ENCODE measurements at places on chromosomes 16 and 17.

DNA sequence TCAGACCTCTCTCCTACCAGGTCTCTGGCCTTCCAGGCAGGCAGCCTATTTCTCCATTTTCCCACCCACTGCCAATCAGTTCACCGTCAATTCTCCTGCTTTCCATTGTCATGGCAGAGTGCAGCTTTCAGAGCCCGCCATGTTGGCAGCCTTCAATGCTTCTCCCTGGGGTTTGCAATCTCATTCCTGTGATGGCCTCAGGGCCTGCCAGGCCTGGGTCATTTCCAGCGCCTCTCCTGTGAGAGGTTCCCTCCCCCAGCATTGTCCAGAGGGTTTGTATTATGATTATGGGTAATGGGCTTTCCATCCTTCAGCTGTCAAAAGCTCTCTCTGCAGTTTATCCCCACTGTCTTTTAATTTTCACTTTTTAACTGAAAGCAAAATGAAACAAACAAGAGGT, 716.6 kb upstream of the CDH8 start:
- DNase-seq, result no peak

- peak; percentile 29 for DNase-seq
Measured at GRCh38 chr17:68462381-68463210, 5.3 kb upstream of the WIPI1 start.

- no peak for DNase-seq
Measured at GRCh38 chr17:52030052-52030451, 128.5 kb downstream of the CA10 start.

- no peak for DNase-seq
Measured at GRCh38 chr17:19372011-19372370, 6.3 kb upstream of the MAPK7 start.

GRCh38 chr17:46818316-46818928, at the start of gene WNT3:
TSS of gene WNT3 (minus strand) at chr17:46818692. CDS start at chr17:46818597, 95 bp downstream.
- peak; percentile 26 for DNase-seq

DNA sequence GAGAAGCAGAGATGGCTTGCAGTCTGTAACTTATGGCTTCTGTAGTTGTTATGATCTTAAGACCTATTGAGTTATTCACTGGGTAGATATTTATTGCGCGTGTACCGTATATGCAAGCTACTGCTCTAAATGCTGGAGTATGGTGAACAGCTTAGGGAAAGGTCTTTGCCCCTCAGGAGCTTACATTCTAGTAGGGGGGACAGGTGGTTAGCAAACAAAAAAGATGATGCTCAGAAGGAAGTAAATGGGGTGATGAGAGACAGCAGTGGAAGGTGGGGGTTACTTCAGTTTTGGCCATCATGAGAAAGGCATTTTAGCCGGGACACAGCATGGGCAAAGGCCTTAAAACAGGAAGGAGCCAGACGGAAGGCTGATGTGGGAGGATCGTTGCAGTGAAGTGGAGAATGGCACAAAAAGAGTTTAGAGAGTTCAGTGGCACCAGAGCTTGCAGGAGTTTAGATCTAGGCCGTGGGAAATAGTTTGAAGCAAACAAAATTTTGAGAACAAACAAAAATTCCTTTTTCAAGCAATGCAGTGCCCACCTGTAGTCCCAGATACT, 2.1 kb downstream of the ARMC7 start:
- DNase-seq, result no peak

- DNase-seq, result no peak
Measured at GRCh38 chr16:3858801-3859200, 21.7 kb downstream of the CREBBP start.

DNA sequence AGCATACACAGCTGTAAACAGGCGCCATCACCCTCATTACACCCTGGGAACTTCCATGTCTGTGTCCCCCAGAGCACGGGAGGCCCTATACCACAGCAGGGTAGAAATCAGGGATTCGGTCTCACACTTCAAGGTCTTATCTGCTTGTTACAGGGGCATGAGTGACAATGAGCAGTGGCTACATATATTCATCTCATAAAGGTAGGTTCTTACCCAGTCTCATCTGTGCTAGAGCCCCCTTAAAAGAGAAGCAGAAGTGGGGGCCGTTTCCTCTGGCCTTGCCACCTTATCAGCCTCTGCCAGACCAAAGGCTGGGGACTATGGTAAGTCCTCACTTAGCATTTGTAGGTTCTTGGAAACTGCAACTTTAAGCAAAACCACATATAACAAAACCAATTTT, 46.5 kb downstream of the IRX5 start:
- DNase-seq, result no peak

DNA sequence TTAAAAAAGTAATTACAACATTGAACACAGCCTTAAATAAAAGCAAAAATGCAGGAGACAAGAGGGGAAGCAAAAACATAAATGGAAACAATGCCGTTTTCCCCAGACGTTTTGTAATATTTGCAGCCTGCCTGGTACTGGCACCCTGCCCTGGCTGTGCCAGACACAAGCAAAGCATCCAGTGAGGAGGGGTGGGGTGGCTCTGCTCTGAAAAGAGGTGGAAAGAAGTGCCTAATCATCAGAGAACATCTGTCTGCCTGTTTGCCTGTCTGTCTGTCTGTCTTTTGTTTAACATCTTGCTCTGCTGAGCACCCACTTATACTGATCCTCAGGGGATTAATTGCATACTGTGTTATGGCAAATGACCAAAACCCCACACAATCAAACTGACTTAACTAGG, 62.7 kb downstream of the C16orf82 start:
- no peak for DNase-seq

GRCh38 chr17:12918142-12918541, 99.7 kb downstream of the ELAC2 start:
- no peak for DNase-seq

- DNase-seq, result no peak
Measured at GRCh38 chr16:62969711-62970318, 933.6 kb upstream of the CDH8 start.

GRCh38 chr17:65833214-65833613, 271.8 kb upstream of the AXIN2 start:
- DNase-seq, result no peak

- DNase-seq, result no peak
Measured at GRCh38 chr17:67479148-67479547, 102.1 kb downstream of the PITPNC1 start.

DNA sequence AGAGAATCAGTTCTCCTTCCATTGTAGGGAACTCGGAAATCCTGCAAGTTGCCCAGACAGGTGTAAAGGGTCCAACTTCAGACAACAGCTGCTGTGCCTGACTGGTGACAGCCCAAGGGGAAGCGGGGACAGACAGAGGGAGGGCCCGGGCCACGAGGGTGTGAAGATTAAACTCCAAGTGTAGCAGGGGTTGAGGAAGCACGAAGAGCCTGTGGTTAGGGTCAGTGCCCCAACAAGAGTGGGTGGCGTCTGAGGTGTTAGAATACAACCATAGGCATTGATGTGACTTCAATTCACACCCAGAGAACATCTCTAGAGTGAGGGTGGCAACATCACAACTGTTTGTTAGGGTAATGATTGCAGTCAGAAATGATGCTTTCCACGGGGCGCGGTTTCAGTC, 39.1 kb downstream of the ASPA start:
- no peak for DNase-seq

DNA sequence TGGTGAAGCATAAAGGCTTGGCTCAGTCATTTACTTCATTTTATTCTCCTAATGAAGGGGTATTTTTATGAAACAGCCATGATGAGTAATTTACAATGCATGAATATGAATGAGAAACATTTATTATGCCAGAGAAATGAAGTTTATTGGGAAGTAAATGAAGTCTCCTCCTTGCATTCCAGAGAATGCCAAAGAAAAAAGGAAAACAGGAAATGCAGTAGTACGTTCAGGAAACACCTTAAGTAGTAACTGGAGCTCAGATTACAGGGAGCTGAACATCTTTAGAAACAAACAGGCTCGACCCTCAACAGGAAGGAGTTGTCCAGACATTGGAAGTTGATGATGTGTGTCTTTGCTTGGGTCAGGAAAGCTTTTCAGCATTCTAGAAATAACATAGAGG, 4.6 kb downstream of the KRT34 start:
- DNase-seq, result no peak

GRCh38 chr16:89423681-89424260, 66.6 kb downstream of the ANKRD11 start:
- DNase-seq, result no peak

DNA sequence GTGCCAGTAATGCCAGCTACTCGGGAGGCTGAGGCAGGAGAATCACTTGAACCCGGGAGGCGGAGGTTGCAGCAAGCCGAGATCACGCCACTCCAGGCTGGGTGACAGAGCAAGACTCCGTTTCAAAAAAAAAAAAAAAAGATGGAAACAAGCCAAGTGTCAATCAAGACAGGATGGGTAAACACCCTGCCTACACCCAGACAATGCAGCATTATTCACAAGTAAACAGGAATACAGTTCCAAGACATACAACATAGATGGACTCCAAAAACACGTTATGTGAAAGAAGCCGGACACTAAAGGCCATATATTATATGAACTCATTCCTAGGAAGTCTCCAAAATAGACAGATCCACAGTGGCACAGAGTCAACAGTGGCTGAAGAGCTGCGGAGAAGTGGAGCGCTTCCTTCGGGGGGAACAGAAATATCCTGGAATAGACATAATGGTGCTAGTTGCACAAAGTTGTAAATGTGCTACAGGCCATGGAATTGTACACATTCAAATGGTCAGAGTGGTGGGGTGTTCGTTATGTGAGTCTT, 33.9 kb downstream of the ANKRD11 start:
- no peak for DNase-seq

DNA sequence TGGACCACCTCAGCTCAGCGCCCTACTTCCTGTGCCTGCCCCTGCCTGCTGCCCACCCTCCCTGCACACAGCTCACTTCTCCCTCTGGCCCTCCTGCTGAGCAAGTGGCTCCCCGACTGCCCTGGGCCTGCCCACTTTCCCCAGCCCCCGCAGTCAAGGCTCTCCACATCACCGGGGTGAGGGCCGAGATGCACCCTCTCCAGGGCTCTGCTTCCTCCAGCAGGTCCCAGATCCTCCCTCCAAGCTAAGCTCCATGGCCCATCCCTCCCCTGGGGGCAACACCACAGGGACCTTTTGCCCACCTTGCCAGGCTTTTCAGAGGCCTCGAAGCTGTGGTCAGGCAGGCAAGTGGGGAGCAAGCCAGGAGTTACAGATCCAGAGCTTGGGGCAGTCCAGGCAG, 820.2 kb downstream of the KCNJ18 start:
- DNase-seq, result no peak

DNA sequence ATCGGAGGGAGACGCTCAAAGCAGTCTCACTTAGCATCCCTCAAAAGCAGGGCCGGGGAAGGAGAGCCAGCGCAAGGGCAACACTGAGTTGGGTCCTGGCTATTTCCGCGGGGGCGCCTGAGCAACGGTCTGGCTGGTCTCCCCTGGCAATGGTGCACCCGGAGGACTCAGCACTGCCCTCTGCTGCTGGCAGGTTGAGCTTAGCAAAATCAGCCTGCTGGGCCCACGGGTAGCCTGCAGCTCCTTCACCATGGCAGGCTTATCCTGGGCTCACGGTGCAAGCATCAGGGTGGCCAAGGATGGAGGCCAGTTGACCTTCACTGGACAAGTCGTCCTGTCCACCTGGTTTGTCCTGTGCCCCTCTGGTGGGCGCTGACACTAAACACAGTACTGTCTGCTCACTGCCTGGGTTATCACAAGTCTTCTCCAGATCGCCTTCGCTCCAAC, 14.4 kb upstream of the ALDH3A1 start:
- peak; percentile 41 for DNase-seq

GRCh38 chr16:88633684-88634140, 4.7 kb upstream of the IL17C start:
- peak; percentile 35 for DNase-seq

DNA sequence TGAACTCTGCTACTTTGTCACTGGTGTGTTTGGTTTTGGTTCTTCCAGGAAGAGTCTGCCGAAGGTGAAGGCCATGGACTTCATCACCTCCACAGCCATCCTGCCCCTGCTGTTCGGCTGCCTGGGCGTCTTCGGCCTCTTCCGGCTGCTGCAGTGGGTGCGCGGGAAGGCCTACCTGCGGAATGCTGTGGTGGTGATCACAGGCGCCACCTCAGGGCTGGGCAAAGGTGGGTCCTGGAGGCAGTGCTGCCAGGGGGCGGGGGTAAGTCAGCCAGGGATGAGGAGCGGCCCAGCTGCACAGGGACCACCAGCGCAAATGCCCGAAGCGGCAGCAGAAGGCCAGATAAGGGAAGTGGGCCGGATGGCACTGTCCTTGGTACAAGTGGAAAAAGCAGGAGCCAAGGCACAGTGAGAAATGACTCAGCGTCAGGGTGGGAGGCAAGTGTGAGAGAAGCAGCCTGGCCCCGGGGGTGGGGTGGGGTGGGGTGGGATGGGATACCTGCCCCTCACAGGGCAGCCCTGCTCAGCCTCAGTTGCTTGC, 41.9 kb downstream of the TMEM11 start:
- DNase-seq, result no peak

DNA sequence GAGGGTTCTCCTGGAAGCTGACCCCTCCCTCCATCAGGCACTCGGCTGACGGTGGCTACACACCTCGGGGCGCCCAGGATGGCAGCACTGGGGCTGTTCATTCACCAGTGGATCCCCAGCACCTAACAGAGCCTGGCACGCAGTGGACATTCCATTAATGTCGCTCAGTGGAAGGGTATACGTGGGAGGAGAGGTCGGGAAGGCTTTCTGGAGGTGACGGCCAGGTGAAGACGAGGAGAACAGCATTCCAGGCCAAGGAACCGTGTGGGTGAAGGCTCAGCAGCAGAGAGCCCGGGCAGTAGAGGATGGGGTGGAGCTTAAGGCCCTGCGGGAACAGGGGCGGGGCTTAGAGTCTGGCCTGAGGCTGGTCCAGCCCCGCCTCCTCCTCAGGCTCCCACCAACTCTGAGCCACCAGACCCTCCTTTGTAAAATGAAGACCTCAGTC, 2.5 kb upstream of the HS3ST6 start:
- DNase-seq, result no peak

GRCh38 chr16:69467531-69468204, 43.2 kb downstream of the CYB5B start:
- DNase-seq, result no peak

DNA sequence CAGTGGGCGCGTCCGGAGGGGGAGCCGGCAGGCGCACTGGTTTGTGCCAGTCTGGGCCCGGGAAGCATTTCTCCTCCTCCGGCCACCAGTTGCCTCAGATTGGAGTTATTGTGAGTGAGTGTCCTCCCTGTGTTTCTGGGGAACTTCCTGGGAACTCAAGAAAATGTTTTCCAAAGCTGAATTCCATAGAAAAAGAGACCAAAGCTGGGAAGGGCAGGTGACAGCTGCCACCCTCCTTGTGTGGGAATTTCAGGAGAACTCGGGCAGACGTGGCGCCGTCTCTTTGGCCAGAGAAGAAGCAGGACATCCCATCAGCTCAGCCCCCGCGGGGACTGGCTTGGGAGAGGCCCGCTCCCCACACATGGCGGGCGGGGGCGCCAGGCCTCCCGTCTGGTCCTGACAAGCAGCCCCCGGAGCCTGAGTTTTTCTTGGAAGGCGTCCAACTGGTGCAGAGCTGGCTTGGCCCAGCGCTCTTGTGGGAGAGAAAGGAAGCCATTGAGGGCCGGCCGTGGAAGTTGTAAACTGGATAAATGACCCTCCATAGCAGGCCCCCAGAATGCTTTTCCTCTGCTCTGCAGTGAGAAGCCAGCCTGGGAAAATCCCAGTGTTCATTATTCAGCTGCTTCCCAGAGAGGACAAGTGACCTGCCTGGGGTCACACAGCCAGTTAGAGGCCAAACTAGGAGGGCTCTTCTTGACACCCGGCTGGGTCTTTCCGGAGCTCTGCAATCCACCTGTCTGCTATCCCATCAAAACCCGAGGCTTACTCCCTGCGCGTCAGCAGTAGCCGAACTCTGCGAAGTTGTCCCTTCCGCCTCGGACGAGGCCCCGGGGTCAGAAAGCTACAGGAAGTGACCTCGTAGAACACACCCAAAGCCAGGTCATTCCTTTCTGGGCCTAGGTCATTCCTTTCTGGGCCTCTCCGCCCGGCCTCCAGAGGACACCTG, 39.2 kb upstream of the GSE1 start:
- DNase-seq, result no peak

GRCh38 chr16:61042737-61043136, 993.5 kb downstream of the CDH8 start:
- DNase-seq, result no peak
